ENCODE measurements at places on chromosomes 1 and 21.

- no peak for DNase-seq
These were observed 111.5 kb upstream of the USP24 start for GRCh38 chr1:55326496-55327243.

DNA sequence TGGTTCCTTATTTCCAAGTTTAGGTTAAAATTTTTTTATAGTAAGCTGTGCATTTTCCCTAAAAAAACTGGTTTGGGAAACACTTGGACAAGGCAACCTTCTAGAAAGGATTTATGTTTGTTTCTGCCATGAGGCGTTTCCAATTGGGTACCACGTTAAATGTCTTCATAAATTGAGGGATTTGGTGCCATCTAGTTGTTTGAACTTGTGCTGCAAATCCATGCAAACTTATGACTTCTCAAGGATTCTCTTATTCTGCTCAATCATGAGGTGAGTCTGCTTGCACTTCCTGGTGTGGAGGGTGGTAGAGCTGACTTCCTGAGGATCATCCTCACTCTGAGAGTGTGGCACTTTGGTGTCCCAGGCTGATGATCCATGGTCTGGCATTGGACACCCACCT lies 123.3 kb downstream of the PCNX2 start:
- no peak for DNase-seq

GRCh38 chr1:228664399-228664914 lies 70.8 kb upstream of the RHOU start:
- DNase-seq: peak; percentile 65

- DNase-seq: no peak
These were observed 85.5 kb downstream of the PLPPR5 start for GRCh38 chr1:98919211-98919610.

DNA sequence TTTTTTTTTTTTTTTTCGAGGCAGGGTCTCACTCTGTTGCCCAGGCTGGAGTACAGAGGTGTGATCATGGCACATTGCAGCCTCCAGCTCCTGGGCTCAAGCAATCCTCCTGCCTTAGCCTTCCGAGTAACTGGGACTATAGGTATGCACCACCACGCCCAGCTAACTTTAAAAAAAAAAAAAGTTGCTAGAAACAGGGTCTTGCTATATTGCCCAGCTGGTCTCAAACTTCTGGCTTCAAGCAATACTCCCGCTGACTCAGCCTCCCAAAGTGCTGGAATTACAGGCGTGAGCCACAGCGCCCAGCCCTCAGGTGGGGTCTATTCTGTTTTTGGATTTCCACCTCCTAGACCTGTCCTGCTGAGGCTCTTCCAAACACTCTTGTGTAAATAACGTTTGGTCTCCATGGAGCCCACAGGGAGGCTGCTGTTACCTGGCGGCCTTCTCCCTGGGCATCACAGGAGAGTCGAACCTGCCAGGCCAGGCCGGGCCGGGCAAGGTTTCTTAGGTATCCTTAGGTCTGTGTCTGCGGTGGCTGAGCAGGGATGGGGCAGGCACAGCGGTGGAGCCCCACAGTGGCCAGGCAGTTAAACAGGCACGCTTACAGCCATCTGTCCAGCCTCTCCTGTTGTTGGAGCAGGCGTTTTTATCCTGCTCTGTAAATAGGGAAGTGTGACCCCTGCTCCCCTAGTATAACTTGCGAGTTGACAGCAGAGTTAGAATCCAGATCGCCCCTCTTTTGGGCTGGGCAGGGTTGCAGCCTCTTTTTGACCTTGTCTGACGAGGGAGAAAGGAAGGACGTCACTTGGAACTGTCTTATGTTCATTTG lies 18.8 kb downstream of the PLEKHM2 start:
- no peak for DNase-seq

DNA sequence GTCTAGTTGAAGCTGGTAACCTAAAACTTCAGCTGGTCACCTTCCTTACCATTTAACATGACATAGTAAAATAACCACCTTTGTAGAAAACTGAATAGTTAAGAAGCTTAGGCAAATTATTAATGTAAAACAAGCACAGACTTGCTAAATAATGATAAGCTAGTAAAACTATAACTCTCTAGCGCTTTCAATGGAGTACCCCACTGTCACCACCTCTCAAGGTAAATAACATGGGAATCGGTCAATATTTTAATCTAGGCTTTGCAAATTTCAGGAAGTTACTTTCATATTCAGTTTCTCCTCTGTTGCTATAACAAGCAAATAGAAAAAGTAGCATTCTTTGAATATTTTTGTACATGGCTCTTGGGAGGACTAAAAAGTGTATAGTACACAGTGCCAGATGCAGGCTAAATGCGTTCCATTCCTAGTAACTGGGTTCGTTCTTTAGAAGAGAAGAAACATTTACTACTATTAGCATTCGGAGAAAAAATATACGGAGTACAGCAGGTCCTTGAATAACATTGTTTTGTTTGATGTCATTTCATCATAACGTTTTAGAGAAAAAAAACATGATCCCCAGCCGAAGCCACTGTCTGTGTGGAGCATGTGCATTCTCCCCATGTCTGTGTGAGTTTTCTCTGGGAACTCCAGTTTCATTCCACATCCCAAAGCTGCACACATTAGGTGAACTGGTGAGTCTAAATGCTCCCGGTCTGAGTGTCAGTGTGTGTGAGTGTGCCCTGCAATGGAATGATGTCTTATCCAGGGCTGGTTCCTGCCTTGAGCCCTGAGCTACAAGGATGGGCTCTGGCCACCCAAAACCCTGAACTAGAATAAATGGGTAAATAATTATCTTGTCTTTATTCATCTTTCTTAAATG lies 52.5 kb downstream of the EPRS1 start:
- no peak for DNase-seq
